Stimulated activated CD8-positive, alpha-beta memory T cell treated with anti-CD3 and anti-CD28 coated beads, Interleukin-2, amount 100 ng/mL, for 48 hours (primary cell): ENCODE measurements at places on chromosomes 6 and 20.
A peak's percentile ranks its signal among the peaks of the same experiment; 100 is the strongest.

DNA sequence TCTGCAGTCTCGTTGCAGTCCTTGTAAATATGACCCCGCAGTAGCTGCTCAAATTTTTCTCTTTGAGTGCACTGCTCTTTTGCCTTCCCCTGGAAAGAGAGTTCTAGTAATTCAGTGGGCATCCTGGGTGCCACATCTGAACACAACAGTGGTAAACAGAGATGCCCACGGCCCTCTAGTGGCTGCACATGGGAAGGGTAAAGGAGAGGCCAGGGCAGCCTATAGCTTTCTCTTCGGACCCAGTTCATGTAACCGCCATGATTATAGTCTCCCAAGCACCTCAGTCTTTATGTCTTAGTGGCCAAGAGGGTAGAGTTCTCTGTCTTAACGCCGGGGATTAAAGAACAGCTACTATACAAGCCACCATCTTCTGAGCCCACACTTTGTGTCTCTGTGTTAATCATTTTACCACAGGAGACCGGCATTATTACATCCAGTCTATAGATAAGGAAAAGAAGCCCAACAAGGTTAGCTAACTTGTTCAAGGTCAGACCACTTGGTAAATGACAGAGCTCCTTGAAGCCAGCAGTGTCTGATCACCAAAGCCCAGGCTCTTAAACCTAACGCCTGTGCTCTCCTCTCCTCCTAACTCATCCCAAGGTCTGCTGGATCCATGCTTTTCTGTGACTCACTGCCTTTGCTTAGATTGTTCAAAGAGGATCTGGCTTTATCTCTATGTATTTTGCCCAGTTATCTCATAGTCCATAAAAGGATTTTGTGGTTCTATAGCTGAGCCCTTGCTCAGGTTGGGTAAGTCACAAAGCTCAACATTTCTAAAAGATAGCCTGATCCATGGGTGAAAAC, 81.8 kb downstream of the ISM1 start:
- DNase-seq = peak; percentile 23

GRCh38 chr20:61954276-61955021, 111.2 kb downstream of the TAF4 start:
- DNase-seq = no peak

GRCh38 chr6:135586388-135586787, 88.8 kb upstream of the AHI1 start:
- no peak for DNase-seq

- DNase-seq = no peak
These were observed 1.3 kb downstream of the PLCG1 start for GRCh38 chr20:41138475-41139226.

- no peak for DNase-seq
These were observed 139.3 kb downstream of the CD164 start for GRCh38 chr6:109242925-109243324.

GRCh38 chr6:57108691-57109090, 18.7 kb downstream of the ZNF451 start:
- no peak for DNase-seq

- DNase-seq = no peak
These were observed 28.3 kb downstream of the RNASET2 start for GRCh38 chr6:166927935-166928643.

- no peak for DNase-seq
These were observed 454.5 kb upstream of the CITED2 start for GRCh38 chr6:139828751-139829519.

DNA sequence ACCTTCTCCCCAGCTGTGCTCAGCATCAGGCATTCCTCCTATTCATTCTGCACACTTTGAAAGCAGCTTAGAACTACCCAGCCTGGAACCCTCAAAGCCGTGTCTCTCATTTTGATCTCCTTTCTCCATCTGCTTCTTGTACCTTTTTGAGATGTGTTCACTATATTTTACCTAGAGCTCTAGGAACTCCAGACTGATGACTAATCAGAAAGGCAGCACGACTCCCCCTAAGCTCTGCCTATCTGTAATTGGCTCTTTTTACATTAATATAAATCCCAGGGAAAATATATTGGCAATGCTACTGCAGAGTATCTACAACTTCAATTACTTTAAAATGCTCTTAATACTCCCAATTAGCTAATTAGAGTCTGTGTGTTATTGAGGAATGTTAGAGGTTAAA, 671.5 kb downstream of the CBLN4 start:
- no peak for DNase-seq

DNA sequence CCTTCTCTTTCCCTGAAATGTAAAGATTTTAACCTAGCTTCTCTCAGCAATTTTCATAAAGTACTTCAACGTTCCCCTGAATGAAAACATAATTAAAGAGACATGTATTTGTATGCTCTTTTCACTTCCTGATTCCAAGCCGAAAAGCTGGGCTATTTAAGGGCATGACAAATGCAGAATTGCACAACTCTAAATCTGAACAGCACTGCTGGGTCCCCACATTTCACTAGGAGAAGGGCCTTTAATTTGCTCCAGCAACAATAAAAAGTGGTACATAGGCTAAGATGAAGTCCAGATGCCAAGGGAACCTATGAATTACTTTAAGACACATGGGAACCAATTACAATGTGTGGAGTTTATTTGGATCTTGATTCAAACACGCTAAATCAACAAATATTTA, 42.0 kb downstream of the IRAK1BP1 start:
- no peak for DNase-seq

GRCh38 chr6:25178336-25179035, 100.7 kb upstream of the CARMIL1 start:
- DNase-seq = no peak

GRCh38 chr20:24027229-24027628, 38.6 kb upstream of the GGTLC1 start:
- peak; percentile 53 for DNase-seq

- no peak for DNase-seq
These were observed 92.4 kb downstream of the EYA2 start for GRCh38 chr20:46987001-46987400.

- no peak for DNase-seq
These were observed 302.0 kb upstream of the PLCB4 start for GRCh38 chr20:8766868-8767390.

- DNase-seq = no peak
These were observed 47.6 kb downstream of the CHD6 start for GRCh38 chr20:41570557-41570956.

DNA sequence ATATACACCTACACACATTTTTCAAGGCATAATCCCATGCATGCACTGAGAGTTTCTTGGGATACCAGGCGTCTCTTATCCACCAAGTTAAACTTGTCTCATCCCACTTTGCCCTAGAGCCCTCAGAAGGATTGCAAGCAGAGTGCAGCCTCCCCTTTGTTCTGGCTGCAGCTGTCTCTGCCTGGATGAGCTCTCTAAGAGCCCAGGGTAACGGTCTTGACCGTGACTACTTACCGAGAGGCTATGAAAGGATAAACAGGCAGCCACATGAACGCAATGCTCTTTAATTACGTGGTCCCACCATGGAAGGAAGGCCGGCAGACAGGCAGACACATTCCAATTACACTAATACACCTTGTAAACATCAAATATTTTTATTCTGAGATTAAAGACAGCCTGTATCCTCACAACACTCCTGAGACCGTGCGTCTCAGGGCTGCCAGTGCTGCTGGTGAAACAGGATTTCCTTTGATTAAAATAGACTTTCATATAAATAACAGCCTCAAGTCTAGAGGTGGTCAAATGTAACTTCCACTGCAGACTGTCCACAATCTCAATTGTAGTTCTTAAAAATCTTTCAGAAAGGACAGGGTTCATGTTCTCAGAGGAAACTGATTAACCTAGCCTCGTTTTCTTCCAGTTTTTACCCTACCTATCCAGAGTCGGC, 210.0 kb upstream of the PRDM1 start:
- no peak for DNase-seq

DNA sequence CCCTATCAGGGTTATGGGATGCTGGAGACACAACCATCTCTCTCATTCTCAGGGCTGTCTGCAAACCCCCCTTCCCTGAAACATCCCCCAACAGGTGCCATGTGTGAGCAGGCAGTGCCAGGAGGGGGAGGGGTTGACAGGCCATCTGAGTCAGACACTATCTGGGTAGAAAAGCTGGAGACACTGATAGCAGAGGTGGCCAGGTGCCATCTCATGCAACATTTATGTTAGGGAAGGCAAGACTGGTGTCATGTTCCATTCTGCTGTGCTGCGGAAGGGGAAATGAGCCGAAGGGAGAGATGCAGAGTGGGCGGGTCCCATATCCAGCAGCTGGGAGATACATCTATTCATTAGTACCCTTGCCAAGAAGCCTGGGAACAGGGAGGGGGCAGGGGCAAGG, 3.5 kb downstream of the LHFPL5 start:
- no peak for DNase-seq

DNA sequence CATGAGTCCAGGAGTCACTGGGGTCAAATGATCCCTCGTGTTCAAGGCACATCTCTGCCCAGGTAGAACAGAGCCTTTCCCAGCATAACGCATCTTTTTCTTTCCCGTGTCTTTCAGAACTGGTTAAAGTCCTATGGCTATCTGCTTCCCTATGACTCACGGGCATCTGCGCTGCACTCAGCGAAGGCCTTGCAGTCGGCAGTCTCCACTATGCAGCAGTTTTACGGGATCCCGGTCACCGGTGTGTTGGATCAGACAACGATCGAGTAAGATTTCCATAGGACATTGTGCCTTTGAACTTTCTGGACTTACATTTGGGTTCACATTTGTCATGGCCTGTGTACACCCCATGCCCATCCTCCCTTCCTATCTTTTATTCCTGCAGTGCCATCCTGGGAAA, 20.2 kb downstream of the MMP24 start:
- no peak for DNase-seq

DNA sequence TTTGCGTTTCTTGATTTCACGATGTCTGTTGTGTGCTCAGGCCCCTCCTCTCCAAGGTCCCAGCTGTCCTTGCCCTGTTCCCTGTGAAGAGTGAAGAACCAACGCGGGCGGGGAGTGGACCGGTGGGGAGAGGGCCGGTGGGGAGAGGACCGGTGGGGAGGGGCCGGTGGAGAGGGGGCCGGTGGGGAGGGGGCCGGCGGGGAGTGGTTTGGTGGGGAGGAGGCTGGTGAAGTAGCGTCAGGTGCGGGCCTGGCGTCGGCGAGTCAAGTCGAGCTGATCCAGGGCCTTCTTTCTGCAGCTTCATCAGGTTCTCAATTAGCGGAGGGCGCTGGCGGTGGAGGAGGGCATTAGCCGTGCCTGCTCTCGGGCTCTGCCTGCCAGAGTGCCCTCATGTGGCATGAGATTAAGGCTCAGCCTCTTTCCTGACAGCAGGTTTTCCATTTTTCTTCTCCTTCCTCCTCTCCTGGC, 21.2 kb upstream of the BHLHE23 start:
- DNase-seq = no peak

- no peak for DNase-seq
These were observed 127.4 kb downstream of the DST start for GRCh38 chr6:56515081-56515905.

- DNase-seq = no peak
These were observed 343.8 kb upstream of the MMS22L start for GRCh38 chr6:97626671-97627441.

DNA sequence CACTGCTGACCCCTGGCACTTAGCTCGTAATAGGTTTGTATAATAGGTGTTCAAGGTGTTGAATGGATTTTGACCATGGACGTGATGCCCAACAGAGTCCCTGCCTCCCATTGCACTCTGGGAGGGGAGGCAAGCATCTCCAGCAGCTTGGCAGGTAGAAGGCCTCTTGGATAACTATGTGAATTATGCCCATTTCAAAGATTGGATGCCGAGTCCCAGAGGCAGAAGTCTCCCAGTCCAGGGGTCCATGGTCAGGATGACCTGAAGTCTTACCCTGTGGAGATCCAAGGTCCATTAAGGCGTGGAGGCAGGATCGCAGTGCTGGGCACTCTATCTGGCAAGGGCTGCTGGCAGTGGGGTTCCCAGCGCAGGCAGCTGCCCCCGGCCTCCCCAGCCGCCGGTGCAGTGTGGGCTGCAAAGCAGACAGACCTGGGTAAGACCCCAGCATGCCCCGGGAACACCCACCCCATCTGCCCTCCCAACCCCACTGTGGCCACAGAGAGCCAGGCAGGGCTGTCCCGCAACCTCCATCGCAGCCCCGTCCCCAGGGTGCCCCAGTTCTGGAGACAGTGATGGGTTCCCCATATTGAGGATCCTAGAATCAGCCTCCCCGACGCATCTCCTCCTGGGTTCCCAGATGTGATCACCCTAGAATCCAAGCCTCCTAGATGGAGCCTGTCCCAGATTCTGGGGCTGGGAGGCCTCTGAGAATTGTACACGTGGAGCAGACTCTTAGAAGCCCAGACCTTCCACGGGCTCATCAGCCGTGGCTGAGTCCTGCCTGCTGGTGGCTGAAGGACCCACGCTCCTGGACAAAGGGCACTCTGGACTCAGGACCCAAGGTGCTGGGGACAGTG, 44.6 kb downstream of the APCDD1L start:
- DNase-seq = no peak

- no peak for DNase-seq
These were observed 10.7 kb downstream of the NR2E1 start for GRCh38 chr6:108176281-108177089.

- DNase-seq = no peak
These were observed 55.6 kb upstream of the ATXN1 start for GRCh38 chr6:16816891-16817290.

DNA sequence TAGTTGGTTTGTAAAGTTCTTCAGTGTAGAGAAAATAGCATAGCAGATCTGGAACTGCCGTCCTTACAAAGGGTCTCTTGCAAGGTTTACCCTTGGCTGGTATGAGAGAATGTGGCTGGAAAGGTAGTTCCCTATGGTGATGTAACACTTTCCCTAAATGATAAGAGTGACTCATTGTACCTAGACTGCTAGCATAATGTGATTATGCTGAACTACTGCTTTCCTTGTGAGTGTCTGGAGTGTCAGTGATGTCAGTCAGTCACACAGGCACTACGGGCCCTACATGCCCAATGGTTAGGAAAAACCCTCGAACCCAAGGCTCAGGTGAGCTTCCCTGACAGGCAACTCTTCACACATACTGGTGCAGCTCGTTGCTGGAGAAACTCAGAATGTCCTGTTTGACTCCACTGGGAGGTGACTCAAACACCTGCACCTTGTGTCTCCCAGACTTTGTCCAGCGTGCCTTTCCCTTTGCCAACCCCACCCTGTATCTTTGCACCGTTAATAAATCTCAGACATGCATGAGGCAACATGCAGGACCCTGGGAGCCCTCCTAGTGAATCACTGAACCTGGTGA, 28.4 kb upstream of the LY86 start:
- no peak for DNase-seq
